ENCODE measurements at places on chromosomes 12 and 14. TPM values are rescaled to one million over a fixed set of nuclear protein-coding genes. Genes with fewer than 3 reads are reported as not detected.

Gene TUNAR
- total RNA-seq, result 22.0 TPM

DNA sequence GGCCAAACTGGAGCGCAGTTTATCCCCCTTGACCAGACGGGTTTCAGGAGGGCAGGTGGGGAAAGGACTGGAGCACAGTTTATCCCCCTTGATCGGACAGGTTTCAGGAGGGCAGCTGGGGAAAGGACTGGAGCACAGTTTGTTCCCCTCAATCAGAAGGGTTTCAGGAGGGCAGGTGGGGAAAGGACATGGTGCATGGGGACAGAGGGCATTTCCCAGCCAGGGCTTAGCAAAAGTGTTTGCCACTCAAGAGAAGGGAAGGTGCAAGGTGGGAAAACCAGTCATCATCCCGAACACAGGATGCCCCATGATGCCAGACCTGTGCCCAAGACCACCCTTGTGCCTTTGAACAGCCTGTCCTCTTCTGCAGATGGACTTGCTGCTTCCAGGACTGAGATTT, 54.7 kb downstream of the SPTB start:
- no peak for ATAC-seq

GRCh38 chr12:4648501-4649357, at the start of the genes AKAP3 and NDUFA9:
AKAP3 (minus strand) TSS chr12:4649051; CDS start chr12:4638196, 10,855 bp downstream.
NDUFA9 (plus strand) TSS chr12:4649114; CDS start chr12:4649127, 13 bp downstream.
- peak; percentile 93 for ATAC-seq

- no peak for ATAC-seq
Measured at GRCh38 chr14:71487449-71487848, 444.8 kb upstream of the RGS6 start.

DNA sequence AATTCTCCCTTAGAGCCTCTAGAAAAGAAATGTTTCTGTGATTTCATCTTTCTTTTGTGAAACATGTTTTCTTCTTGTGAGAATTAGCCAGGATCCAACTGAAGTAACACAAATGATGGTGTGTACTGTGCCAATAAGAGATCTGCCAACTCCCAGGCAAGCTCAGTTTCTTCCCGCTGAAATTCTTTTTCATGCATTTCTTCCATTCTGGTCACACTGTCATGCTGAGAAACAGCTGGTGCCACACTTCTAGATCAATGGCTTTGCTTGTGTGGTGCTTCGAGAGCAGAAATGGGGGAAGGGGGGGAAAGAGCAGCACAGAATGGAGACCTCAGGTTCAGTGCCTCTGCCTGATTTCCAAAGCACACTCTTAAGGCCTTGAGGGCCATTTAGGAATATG, 41.4 kb upstream of the FGF6 start:
- ATAC-seq, result no peak

- ATAC-seq, result no peak
Measured at GRCh38 chr12:27425306-27425705, 21.2 kb upstream of the SMCO2 start.

DNA sequence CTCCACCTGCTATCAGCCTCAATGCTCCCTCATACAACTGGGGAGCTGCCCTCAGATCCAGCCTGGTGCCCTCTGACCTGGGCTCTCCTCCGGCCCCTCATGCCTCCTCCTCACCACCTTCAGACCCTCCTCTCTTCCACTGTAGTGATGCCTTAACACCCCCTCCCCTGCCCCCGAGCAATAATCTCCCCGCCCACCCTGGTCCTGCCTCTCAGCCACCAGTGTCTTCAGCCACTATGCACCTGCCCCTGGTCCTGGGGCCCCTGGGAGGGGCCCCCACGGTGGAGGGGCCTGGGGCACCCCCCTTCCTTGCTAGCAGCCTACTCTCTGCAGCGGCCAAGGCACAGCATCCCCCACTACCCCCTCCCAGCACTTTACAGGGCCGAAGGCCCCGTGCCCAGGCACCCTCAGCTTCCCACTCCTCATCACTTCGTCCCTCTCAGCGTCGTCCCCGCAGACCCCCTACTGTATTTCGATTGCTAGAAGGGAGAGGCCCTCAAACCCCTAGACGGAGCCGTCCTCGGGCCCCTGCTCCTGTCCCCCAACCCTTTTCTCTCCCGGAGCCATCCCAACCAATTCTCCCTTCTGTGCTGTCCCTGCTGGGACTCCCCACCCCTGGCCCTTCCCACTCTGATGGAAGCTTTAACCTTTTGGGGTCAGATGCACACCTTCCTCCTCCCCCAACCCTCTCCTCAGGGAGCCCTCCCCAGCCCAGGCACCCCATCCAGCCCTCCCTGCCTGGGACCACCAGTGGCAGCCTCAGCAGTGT, 3.2 kb downstream of the MBD6 start:
- no peak for ATAC-seq

GRCh38 chr14:69626132-69626500, 14.7 kb downstream of the SUSD6 start:
- ATAC-seq, result no peak

DNA sequence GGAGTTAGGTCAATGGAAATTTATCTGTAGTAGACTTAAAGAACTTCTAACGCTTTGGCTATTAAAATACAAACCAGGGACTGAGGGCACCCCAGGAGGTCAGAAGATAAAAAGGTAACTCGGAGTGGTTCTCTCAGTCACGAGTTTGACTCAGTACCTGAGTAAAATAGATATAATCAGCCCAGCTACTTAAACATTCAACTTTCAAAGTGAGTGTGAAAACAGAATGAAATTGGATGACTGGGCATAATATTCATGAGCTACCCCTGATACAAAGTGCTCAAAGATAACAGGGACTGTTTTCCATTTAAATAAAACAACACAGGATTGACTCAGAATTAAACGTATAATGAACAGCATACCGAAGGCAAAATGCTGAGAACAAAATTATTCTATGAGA, 75.0 kb downstream of the FOXN3 start:
- no peak for ATAC-seq

DNA sequence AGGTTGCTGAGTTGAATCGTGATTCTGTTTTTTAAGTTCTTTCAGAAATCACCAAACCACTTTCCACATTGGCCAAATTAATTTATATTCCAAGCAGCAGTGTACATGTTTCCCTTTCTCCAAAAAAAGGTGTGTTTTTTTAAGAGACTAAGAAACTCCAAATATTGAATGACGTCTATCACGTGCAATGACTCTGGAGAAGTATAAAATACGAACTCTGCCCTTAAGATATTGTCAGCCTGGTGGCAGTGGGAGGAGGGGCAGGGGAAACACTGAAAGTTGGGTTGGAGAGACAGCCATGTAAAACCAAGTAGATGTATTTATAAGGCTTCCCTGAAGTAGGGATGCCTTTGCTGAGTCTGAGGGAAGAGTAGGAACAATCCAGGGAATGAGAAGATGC, 50.1 kb upstream of the DHRS4 start:
- ATAC-seq, result no peak

DNA sequence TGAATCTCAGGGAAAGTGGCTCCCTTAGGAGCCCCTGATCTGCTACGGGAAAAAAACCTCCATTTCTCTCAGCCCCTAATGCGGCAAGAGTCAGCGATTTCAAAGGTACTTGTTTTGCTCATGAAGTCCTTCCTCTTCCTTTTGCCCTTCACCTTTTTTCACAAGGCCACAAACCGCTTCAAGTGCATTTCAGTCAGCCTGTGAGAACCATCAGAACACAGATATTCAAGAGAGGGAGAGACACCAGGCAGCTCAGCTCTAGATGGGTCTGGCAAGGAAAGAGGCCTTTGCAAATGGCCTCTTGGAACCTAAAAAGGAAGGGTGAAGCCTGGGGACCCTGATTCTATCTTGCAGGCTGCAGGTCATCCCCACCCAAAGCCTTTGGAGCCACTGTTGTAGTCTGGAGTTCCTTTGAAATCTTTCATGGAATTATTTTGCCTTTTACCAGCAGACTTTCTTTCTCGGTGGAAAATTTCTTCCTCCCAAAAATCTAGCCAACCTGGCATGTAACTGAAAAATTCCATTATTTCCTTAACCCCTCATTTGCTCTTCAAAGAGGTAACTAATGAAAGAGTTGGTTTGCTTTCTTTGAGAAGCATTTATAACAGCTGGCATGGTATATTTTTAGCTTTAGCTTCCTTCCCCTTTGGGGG, 145.0 kb downstream of the SAMD4A start:
- no peak for ATAC-seq

DNA sequence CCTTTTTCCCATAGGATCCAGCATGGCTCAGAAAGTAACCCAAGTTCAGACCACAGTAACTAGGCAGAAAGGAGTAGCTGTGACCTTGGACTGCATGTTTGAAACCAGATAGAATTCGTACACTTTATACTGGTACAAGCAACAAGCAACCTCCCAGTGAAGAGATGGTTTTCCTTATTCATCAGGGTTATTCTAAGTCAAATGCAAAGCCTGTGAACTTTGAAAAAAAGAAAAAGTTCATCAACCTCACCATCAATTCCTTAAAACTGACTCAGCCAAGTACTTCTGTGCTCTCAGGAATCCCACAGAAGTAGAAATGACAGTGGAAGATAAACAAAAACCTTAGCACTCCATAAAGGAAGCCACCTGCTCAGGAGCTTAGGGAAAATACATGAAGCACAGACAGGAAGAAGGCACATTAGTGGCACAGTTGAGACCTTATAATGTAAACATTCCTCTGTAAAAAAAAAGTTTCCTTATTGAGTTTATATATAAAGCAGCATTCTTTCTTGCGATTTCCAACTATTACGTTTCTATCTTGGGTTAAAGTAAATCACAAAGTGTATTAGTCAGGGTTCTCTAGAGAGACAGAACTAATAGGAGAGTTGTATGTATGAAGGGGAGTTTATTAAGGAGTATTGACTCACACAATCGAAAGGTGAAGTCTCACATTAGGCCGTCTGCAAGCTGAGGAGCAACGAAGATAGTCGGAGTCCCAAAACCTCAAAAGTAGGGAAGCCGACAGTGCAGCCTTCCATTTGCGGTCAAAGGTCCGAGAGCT, 398.4 kb downstream of the DAD1 start:
- no peak for ATAC-seq

GRCh38 chr14:106013879-106014376, 487.5 kb downstream of the TMEM121 start:
- ATAC-seq, result no peak

DNA sequence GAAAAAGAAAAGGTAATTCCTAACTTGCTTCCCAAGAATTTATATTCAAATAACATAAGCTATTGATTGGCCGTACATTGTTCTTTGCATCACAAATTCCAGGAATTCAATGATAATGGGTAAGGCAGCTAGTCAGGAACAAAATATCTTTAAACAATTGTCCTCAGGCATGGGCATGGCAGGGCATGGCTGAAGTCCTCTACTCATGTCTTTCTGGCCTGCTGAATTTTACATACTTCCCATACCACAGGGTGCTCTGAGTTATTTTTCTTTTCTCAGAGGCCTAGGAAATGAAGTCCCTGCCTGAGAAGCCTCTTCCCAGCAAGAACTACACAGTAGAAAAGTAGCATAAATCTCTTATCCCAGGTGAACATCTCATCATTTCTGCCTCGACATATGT, 15.1 kb upstream of the DRAM1 start:
- no peak for ATAC-seq

Data from motor neuron (in vitro differentiated cells).